ENCODE measurements at places on chromosomes 6 and 20.

GRCh38 chr6:161274898-161275297 lies 1.0 kb upstream of the AGPAT4 start:
- DNase-seq, result no peak

DNA sequence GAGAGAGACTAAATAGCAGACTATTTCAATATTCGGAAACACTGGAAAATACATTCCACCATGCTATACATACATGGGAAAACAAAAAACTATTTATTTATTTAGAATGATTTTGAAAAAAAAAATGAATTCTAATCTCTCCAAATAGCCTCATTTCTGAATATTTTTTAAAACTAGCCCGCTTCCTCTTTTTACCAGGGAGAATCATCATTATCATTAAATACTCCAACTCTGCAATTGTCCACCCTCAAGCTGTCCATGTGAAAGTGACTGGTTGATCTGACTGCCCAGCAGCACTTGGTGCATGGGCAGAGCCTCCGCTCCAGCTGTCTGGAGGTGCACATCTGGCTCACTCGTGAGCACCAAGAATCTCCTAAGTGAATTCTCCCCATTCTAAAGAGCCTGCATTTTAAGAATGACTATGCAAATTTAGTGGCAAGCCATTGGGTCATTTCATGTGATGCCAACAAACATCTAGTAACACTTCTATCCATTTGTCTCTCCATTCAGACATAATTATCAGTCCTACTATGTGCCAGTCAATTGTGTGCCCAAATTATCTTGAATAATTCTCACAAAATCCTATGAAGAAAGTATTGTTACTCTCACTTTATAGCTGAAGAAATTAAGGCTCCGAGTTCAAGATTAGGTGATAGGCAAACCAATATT lies 64.8 kb downstream of the INSM1 start:
- no peak for DNase-seq

DNA sequence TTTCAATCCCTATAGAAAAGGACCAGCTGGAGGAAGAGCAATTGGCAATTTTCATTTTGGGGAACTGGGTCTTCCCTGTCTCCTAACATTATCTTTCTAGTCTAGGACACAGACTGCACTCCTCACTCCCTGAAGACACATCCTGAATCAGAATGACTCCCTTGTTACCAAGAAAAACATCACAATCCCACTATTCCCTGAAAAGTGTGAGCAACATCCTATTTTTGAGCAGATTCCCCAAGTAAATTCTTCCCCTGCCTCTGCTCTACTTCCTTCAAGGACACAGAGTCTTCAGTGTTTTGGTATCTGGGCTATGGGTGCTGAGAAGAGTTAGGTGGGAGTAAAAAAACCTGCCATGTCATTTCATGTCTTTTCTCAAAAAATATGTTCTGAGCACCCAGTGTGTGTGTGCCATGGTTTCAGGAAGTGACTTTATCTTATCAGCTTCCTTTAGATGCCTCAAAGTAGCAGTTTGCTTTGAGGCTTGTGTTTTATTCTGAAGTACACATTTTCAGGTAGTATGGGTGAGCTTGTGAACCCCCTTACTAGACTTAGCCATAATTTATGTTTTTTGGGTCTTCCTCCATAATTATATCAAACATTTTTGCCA lies 12.4 kb downstream of the LAMA4 start:
- no peak for DNase-seq

- DNase-seq, result peak; percentile 62
Measured at GRCh38 chr6:142945446-142946180, 637 bp upstream of the HIVEP2 start.

DNA sequence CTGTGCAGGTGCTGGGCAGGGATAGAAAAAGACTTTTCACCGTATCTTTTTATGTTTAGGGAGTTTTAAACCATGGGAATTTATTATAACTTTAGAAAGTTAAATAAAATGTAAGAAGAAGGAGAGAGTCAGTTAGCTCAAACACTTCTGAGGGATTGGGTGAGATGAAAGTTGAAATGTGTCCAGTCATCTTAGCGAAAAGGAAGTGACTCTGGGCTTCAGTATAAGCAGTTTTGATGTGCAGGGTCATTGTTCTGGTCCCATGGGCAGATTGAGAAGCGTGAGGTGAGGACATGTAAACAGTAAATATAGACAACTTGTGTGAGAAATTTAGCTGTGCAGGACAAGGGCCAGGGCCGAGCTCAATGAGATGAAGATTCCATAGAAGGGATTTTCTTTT lies 66.9 kb downstream of the TOX2 start:
- no peak for DNase-seq
